ENCODE measurements at places on chromosomes 7 and 10.
A peak's percentile ranks its signal among the peaks of the same experiment; 100 is the strongest.

DNA sequence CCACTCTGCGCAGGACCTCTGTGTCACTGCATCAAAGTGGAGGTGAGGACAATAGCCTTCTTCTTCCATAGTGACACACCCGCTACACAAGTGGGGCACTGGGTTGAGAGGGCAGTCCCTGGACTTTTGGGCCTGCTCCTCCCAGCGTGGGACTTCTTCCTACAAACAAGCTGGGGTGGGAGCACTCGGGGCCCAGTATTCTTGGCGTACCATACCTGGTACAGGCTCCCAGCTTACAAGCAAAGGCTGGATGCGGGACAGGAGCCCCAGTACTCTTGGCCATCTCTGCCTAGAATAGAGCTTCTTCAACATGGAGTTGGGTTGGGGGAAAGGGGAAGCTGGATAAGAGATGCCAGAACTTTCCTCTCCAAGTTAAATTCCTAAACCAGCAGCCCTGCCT lies 426.8 kb upstream of the FOXK1 start:
- no peak for DNase-seq

DNA sequence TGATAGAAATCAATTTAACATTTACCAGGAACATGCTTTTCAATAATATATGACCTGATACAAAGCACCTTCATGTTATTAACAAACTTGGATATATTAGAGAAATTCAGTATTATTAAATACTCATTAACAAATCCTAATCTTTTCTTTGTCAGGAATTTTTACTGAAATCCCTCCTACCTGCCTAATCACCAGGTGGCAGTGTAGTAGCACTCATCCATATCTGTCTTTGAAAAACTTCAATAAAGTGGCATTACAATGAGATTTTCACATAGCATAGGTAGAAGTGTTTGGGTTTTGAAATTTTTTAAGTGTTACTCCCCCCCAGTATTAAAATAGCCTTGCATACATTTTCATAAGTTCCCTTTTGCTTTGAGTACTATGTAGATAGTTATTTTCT lies 1246.6 kb upstream of the LRRN3 start:
- no peak for DNase-seq

- no peak for DNase-seq
Observed at GRCh38 chr10:70125918-70126552, 6.6 kb downstream of the AIFM2 start.

DNA sequence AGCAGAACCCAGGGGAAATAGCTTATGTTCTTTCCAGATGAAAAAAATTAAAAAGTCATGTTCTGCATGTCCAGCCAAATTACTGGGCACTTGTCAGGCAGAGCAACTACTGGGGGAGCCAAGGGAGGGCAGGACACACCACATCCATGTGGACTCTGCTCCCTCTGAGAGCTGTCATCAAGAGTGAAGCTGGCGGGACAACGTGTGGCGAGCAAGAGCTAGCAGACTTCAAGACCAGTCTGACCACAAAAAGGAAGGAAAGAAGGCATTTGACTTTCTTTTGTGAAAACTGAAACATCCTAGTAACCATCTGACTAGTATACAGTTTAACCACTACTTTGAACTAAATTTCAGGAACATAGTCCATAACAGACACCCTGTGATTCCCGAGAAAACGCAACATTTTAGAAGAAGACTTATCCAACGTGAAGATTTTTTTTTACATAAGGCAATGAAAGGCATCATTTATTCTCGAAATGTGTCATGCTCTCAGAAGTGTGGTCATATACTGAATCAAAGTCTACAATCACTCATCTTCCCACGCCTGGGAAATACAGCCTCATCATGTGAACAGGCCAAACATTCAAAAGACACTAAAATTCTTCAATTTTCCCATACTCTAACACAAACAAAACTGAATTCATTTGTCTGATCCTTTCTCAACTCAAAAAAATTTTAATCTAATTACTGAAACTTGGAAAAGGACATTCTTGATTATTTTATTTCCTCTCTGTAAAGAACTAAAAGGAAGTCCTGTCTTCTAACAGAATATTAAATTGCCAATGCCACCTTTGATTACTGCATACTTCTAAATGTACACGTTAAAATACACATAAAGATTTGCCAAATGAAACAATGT lies 15.5 kb downstream of the CYTH3 start:
- no peak for DNase-seq

DNA sequence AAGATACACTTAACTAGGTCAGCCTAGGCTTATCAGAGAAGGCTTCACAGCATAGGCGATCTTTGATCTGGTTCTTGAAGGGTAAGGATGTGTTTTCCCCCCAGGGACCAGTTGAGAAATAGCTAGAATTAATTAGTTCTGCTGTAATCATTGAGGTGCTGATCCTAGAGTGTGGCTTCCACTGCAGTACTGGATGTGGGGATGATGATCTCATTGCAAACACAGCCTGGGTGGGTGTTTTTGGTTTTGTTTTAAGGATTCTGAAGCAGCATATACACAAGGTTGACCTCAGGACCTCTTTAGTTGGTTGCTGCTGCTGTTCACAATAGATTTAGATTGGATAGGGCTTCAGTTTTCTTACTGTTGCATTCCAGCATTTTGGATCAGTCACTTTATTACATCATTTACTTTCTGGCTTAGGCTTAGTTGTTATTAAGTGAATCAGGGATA lies 159.7 kb downstream of the AUTS2 start:
- DNase-seq: no peak

DNA sequence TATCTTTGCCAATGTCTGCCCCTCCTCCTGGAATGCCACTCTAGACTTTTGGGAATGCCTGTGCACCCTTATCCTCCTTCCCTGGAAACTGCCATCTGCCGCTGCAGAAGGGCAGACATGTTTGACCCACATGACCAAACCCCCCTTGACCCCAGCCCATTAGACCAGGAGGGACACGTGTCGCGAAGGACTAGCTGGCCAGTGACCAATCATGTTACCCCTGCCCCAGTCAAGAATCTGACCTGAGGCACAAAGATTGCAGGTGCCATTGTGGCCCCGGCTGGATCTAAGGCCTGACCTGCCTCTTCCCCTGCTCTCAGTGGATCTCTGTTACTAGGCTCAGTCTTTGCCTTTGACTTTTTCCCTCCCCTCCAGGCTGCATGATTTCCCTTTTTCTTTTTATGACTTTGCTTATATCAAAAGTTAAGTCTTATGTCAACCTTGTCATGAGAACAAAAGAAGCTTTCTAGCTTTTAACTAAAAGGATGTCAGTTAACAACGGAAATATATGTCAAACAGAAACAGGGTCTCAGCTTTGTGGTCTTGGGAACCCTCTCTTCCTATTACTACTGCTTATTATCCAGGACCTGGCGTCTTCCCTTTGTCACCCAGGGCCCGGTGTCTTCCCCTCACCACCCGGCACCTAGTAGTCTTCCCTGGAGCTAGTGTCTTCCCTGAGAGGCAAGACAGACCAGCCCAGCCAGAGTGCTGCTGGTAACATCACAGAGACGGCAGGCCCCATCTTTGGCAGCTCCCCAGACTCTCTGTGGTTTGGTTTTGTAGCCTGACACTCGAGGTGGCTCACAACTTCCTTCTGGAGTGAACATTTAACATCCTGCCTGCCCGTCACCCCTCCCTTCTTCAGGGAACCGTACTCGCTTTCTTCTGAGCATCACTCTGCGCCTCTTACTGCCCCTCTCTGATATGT lies 24.4 kb upstream of the PPIF start:
- DNase-seq: no peak

DNA sequence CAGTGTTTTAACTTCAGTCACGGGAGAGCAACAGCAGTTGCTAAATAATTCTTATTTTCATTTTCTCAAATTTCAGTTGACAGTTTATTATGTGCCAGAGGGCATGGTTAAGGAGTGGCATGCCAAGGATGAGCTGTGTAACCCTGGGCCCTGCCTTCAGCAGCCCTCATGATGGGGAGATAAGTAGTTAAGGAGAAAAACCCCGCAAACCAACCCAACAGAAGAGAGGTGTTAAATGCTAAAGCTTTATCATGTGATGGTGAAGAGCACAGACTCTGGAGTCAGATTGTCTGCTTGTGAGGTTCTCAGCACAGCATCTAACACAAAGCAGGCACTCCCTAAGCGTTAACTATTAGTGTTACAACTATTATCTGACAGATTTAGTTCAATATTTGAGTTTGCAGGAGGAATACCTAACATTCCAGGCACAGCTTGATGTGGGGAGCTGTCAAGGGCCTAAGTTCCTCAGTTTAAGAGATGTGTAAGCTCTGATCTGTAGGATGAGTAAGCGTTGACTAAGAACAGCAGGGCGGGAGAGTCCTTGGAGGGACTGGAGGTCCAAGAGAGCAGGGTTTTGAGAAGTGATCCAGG lies 29.6 kb downstream of the STAM start:
- DNase-seq: no peak

DNA sequence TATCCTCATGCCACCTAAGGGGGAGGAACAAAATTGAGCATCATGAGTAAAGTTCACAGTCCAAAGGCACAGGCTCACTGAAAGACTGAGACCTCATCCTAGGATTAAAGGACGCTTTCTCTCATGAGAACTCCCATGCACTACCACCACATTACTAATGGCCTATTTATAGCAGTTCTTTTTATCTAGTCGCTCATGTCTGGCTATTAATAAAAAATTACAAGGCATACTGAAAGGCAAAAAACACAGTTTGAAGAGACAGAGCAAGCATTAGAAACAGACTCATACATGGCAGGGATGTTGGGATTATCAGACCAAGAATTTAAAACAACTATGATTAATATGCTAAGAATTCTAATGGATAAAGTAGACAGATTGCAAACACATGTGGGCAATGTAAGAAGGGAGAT lies 46.0 kb upstream of the CDK13 start:
- DNase-seq: no peak

DNA sequence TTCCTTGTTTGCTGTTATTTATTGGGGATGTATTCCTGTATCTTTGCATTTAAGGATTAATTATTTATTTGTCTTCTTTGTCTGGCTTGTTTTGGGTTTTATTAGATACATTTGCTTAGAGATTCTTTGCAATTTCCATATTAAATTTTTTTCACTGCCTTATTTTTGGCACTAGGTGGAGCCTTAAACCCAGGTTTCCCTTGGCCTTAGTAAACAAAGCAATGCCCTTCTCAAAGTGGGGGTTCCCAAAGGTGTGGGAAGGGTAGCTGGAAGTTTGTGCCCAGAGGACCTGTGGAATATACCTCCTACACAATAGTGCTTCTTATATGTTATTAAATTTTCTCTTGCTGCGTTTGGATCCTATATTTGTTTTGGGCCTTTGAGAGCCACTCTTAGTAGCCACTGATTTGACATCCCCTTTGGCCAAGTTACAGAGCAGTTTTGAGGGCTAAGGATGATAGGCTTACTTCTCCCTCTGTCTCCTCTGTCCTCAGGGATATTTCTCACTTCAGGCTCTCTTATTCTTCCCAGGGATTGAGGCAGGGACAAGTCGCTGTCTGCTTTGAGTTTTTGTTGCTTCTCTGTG lies 162.3 kb downstream of the ITGB1 start:
- no peak for DNase-seq

DNA sequence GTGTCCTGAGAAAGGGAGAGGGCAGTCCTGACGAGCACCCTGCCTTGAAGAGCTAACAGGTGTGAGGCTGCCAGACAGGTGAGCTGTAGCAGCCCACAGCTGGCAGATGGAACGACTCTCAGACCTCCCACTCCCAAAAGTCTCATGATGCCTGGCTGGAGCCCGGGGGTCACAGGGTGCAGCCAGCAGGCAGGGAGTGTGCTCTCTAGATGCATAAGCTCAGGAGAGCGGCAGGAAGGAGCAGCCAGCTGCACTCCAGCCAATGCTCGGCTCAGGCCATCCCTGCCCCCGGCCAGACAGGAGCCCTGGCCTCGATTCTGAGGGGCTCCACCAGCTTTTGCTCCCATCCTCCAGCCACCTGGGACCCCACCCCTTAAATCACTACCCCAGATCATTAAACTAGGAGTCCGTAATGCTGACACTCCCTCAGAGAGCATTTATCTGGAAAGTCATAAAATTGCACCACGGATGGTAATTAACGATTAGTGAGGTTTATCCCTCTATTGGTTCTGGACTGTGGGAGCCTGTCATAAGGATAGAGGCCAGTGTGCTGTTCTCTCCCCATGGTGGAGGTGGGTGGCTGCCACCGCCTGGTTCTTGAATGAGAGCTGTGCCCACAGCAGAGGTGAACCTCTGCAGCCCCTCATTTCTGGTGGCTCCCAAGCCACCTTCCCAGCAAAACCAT lies 63.5 kb upstream of the ZMIZ1 start:
- no peak for DNase-seq

DNA sequence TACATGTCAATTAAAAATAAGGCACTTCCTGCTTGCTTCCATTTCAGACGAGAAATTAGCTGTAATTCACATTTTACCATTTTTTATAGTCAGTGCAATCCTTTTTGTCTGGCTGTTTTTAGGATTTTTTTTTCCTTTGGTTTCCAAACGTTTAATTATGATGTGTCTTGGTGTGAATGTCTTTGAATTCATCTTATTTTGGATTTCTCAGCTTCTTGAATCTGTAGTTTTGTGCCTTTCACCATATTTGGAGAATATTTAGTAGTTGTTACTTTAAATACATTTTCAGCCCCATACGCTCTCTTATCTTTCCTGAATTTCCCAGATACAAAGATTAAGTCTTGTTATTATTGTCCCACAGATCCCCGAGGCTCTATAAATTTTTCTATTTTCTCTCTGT lies 2.4 kb upstream of the SCART1 start:
- no peak for DNase-seq

DNA sequence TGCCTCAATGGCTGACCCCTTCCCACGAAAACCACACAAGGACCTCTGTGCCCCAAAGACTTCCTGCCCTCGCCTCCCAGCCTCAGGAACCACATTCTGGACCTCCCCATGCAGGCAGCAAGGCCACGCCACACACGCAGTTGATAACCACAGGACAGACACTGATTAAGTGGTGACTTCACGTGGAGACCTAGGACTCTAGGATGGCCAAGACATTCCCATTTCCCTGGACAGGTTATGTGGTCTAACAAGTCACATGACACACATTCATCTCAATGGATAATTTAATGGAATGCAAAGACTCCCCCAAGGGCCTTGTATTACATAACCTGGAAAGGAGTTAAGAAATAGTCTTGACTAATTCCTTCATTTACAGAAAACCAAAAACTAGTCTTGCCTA lies 110.2 kb downstream of the LARP4B start:
- no peak for DNase-seq

DNA sequence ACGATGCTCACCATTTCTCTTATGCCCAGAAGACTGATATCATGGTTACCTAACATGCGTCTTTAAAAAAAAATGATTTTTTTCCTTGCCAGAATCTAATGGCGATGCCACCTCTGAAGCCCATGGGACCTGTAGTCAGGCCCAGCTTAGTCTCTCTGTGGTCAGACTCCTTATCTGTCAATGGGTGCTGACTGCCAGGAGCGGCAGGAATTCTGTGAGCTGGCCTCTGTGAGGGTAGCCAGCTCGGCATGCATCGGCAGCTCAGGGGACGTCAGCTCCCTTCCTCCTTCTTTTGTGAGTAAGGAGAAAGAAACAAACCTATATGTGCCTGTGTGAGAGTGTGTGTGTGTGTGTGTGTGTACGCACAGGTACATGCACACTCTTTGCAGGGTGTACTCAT lies 49.9 kb upstream of the ZRANB1 start:
- DNase-seq: no peak

- no peak for DNase-seq
Observed at GRCh38 chr10:30059209-30060107, at the start of gene JCAD. Gene JCAD (minus strand): TSS chr10:30059586. CDS start chr10:30047812, 11,774 bp downstream.

GRCh38 chr10:118817328-118818068 lies 62.7 kb upstream of the CACUL1 start:
- DNase-seq: no peak

- peak; percentile 23 for DNase-seq
Observed at GRCh38 chr10:86188326-86188725, 178.3 kb downstream of the GRID1 start.

GRCh38 chr10:132685101-132685891 lies 100.7 kb downstream of the NKX6-2 start:
- peak; percentile 79 for DNase-seq

Measured in hypothalamus (tissue), 51 donors.